Hindlimb muscle (tissue), 1 donor: ENCODE measurements at places on chromosomes 11 and 22.

DNA sequence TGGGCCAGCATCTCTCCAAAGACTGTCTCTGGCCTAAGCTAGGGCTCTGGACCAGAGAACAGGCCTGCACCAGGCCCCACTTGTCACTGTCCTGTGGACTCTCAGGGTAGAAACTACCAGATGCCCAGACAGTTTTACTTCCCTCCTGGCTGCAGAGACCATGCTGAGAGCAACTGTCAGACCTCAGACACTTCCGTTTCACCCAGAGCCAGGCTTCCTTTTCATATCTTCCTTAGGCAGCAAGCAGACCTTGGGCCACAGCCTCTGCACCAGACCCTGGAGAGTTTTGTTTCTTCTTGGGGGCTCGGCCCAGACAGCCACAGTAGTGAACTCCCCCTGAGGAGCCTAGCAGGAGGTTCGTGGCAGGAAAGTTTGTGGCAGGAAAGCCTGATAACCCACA, 12.1 kb upstream of the FCHSD2 start:
- no peak for DNase-seq

GRCh38 chr11:61602775-61603569, 22.1 kb upstream of the SYT7 start:
- no peak for DNase-seq

DNA sequence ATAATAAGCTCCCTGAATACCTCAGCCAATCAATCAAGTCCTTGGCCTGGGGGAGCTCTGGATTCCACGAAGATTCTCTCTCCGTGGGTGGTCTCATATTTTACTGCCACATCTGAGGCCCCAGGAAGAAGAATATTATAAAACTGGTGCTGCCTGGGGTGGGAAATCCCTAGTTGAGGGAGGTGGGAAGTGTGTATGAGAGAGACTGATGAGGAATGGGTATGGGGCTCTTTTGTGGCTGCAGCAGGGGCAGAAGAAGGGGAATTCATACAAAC, 71.5 kb downstream of the SYN3 start:
- DNase-seq: no peak

- no peak for DNase-seq
Measured at GRCh38 chr22:39132281-39132680, 20.2 kb downstream of the CBX7 start.

- DNase-seq: no peak
Measured at GRCh38 chr11:41267451-41267850, 192.0 kb downstream of the LRRC4C start.
